ENCODE measurements at places on chromosomes 11 and 22.
A peak's percentile ranks its signal among the peaks of the same experiment; 100 is the strongest.

DNA sequence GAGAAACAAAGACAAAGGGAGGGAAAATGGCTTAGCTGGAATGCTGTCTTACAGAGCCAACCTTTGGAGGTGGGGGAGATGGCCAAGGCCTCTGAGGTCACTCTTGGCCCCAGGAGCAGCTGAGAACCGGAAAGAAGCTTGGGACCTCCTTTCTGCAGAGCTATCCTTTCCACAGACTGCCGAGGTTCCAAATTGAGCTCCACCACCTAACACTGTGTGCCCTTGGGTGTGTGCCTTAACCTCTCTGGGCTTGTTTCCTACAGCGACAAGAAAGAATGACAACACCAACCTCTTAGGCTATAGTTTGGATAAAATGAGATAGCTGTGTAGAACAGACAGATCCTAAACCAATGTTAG lies 23.2 kb downstream of the RTN4RL2 start:
- DNase-seq = no peak

- no peak for DNase-seq
These were observed 189.6 kb downstream of the ADAMTS15 start for GRCh38 chr11:130638033-130638432.

- DNase-seq = no peak
These were observed 99.4 kb downstream of the ETS1 start for GRCh38 chr11:128487978-128488377.

DNA sequence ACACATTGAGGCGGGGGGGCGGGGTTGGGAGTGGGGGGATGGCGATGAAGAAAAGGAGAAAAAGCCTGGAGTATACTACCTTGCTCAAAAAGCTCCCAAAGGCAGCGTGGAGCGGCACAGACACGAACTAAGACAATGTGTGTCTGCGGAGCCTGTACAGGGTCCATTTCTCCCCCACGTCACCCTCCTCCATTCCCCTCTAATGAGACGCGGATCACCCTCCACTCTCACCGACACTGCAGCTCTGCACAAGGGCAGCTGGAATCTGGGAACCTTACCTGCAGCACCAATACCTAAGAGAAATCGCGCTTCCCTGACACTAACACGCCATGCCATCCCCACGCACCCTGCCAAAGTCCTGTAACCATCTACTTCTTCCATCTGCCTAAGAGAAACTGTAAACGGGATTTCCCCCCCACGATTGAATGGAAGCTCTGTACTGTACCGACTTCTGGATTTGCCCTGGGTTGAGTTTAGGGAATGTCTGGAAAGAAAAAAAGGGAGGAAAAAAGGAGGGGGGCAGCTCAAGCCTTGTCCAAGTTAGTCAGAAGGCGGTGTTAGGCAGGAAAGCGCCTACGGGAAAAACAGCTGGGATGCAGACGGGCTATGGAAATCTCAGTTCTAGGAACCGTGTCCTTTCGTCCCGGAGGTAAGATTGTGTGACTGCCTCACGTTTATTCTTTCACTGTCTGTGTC lies 125.7 kb upstream of the C11orf58 start:
- no peak for DNase-seq

GRCh38 chr11:108009497-108010370 lies 1.0 kb downstream of the CUL5 start:
- DNase-seq = peak; percentile 20

DNA sequence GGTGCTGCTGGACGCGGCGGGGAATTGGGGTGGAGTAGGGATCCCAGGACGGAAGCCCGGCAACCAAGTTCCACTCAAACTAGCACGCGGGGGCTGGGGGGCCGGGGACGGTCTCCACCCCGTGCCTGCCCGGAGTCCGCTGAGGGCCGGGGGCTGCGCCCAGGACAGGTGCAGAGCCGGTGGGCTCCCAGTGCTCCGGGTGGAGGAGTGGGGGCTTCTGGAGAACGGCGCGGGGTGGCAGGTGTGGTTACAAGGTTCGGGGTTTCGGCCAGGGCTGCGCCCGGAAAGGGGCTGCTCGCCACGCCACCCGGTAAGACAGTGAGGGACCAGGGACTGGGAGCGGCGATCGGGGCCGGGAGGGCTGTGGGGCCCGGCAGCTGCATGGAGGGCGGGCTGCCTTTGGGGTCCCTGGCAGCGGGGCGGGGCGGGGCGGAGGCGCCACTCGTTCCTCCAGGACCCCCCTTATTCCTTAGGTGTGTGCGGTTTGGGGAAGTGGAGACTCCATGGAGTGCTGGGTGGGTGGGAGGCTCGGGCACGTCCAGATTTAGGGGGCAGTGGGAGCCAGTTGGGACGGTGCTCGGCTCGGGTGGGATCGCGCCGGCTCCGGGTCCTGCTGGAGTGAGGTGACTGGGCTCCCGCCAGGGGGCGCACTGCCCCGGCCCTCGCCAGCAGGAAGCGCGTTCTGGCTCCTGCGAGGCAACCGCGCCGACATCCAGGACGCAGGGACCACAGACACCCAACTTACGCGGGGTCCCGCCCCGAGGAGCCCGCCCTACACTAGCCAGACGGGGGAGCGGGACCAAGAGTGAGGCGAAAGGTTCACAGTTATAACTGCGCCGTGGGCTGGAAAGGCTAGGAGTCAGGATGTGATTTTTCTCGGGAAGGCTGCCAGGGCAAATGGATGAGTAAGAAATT lies 868 bp downstream of the TSPAN18 start:
- DNase-seq = peak; percentile 53

DNA sequence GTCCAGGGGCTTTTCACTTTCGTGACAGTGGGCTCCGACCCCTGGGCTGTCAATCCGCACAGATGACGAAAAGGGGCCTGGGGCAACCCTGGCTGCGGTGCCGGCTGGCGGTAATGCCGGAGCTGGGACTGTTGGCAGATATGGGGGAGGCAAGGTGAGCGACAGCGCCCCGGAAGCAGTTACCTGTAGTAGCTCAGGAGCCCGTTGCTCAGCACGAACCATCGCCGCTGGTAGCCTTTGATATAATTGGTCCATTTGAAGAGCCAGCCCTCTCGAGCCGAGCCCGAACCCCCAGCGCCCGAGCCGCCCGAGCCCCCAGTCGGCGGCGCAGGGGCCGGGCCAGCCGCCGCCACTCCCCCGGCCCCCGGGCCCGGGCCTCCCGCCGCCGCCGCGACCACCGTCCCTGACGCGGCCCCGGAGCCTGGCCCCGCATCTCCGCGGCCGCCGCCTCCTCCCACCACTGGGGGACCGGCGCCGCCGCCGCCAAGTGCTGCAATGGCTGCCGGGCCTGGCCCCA lies 396 bp downstream of the OSBP start:
- peak; percentile 78 for DNase-seq

DNA sequence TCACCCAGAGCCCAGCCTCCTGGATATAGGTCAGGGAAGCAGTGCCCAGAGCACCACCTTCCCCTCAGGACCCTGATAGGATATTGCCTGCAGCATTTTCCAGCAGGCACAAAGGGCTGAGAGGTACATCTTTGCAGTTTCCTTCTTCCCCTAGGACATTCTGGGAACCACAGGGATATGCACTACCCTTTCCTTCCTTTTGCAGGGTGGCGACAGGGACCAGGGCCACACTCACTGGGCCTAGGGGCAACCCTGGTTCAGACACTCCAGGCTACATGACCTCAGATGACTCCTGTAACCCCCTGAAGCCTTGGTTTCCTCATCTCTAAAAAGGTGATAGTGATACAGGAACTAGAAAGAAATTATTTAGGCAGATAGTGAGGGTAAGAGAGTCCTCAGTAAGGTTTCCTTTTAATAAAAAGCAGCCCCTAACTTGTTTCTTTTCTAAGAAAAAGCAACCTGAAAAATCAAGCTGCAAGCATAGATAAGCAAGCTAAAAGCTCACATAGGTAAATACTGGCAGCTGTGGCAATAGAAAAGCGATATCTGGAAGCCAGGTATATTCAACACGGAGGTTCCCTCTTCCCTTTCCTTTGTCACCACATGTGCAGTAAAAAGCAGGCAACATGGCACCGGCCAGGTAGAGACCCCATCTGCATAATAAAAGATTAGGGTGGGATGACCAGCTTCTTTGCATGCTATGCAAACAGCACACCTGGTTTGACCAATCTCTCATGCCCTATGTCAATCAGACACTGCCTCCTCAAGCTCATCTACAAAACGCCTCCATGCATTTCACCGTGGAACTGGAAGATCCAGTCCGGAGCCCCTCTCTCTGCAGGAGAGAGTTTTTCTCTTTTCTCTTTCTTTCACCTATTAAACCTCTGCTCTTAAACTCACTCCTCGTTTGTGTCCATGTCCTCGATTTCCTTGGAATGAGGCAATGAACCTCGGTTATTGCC lies 13.2 kb upstream of the MRGPRX2 start:
- peak; percentile 95 for DNase-seq

GRCh38 chr11:126123686-126124085 lies 61.0 kb upstream of the CDON start:
- DNase-seq = no peak

GRCh38 chr11:76252631-76253070 lies 46.3 kb upstream of the WNT11 start:
- no peak for DNase-seq

GRCh38 chr22:50456466-50457234 lies 18.2 kb downstream of the SBF1 start:
- no peak for DNase-seq

DNA sequence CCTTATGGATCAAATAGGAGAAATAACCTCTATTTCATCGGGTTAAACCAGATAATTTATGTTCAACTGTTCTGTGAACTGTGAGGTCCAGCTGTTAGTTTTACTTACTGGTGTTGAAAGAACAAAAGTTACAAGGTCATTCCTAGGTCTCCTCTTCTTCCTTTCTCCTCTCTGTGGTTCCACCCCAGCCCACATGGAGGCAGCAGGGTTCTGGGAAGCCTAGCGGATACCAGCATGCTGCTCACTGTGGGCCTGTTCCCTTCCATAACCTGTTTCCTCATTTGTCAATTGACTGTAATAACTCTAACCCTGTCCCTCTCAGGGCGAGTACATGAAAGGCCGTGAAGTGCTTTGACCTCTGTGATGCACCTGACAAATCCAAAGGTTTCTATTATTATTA lies 27.8 kb downstream of the RELT start:
- peak; percentile 28 for DNase-seq

- no peak for DNase-seq
These were observed 223.0 kb upstream of the ANO5 start for GRCh38 chr11:21969841-21970240.

- DNase-seq = no peak
These were observed 55.4 kb upstream of the ISX start for GRCh38 chr22:35010543-35010942.

DNA sequence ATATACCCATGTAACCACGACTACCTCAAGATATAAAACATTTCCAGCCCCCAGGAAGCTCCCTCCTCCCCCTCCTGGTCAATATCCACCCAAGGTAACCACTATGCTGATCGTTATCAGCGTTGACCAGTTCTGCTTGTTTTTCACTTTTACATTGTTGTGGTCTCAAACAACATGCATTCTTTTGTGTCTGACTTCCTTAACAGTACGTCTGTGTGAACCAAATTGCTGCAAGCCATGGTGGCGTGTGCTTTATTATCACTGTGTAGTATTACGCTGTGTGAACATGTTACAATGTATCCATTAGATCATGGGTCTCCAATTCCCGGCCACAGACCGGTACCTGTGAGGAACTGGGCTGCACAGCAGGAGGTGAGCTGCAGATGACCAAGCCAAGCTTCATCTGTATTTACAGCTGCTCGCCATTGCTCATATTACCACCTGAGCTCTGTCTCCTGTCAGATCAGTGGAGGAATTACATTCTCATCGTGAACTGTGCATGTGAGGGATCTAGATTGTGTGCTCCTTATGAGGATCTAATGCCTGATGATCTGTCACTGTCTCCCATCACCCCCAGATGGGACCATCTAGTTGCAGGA lies 15.5 kb upstream of the GRK3 start:
- peak; percentile 20 for DNase-seq

DNA sequence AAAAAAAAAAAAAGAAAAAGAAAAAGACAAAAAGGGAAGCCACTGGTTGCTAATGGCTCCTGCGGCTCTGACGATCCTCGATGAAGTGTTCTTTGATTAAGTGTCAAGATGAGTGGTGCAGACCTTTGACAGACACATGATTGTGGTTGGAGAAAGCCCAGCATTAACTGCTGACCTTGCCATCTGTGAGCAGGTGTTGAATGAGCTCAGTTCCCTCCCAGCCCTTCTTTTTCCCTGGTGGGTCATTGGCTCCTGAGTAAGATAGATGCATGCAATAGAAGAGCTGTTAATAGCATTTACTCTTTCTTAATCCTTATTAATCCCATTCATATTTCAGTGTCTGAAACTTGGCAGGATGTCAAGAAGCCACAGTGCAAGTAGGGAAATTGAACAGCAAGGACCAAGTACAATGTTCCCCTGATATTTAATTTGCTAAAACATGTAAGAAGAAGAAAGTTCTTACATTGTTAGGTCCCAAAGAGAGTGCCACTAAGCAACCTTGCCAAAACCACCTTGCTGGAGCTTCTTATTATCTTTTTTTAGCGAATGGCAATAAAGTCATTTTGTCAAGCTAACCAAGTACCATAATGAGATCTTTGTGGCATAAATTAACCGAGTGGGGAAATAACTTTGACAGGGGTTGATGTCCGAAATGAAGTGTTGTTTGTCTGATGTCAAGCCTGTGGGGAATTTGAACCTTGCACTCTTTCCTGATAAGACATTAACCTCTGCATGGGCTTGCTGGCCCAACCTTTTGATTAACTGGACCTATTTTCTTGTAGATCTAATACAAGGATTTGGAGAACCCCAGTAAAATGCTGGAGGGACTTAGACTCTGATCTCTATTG lies 113.7 kb downstream of the PTPRJ start:
- DNase-seq = peak; percentile 38
